ENCODE measurements at places on chromosomes 6 and 20. TPM values are rescaled to one million over a fixed set of nuclear protein-coding genes. Genes with fewer than 3 reads are reported as not detected.

- DNase-seq: no peak
Observed at GRCh38 chr6:135189344-135189743, 8.2 kb downstream of the MYB start.

- no peak for DNase-seq
Observed at GRCh38 chr6:168708526-168708925, 267.5 kb downstream of the SMOC2 start.

- no peak for DNase-seq
Observed at GRCh38 chr6:19719691-19720128, 117.5 kb upstream of the ID4 start.

DNA sequence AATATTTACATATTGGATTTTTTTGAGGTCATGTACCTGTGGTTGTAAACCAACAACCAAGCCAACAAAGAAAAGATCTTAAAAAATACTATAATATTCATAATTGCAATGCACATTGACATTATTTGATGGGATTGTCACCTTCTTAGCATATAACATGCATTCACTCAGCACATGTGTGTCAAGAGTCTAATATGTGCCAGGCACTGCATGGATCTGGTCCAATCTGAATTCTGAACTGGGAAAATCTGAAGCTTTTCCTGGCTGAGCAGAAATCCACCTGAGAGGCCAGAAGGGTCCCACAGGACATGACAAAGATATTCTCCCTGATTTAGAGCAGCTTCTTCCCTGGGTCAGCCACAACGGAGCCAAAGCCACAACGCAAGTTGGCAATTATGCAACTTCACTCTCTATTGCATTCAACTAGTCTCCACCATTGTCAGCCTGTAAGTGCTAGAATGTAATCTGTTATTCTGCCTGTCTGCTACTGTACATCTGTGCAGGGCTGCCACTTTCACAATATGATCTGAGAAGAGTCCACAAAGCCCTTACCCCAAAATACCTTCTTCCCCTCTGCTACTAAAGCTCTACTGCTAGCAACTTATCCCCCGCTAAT lies 17.0 kb upstream of the DDO start:
- DNase-seq: no peak

- no peak for DNase-seq
Observed at GRCh38 chr20:48422242-48422960, 405.4 kb downstream of the PREX1 start.

DNA sequence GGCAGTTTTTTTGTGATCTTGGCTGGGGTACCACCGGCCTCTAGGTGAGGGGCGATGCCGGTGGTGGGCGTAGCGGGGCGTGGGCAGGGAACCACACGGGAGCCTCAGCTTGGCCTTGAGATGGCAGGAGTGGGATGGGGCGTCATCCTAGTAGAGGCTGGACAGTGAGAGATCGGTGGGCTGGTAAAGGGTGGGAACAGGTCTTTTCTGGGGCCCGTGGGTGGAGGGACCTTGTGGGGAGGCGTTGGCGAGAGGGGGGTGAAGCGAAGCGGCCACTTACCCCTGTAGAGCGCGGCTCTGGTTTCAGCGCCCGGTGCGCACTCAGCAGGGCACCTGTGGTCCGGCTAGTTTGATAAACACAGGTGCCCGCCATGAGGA lies 12.0 kb downstream of the ITPR3 start:
- DNase-seq: no peak

DNA sequence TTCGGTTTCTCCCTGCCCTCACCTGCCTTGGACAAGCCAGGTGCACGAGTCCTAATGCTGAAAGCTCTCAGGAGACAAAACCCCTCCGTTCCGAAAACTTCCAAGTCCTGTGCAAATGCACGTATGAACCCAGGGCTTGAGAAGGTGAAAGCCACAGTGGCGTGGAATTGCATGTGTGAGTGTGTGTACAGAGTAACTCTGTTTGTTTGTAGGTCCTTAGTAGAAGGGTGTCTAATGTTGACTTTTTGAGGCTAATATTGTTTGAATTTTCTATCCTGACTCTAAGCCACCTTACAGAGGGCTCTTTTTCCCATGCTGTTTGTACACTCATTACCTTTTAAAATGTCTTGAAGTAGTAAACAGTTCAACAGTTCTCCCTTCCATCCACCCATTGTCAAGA lies 129.1 kb downstream of the FOXA2 start:
- no peak for DNase-seq

The GSTA2 gene
- not detected for polyA plus RNA-seq

The SF3B5 gene
- polyA plus RNA-seq: 102 TPM

The SCUBE3 gene
- polyA plus RNA-seq: 1.1 TPM

The C20orf141 gene
- polyA plus RNA-seq: not detected
